ENCODE measurements at places on chromosomes 1 and 21. TPM values are rescaled to one million over a fixed set of nuclear protein-coding genes. Genes with fewer than 3 reads are reported as not detected.
A peak's percentile ranks its signal among the peaks of the same experiment; 100 is the strongest.

DNA sequence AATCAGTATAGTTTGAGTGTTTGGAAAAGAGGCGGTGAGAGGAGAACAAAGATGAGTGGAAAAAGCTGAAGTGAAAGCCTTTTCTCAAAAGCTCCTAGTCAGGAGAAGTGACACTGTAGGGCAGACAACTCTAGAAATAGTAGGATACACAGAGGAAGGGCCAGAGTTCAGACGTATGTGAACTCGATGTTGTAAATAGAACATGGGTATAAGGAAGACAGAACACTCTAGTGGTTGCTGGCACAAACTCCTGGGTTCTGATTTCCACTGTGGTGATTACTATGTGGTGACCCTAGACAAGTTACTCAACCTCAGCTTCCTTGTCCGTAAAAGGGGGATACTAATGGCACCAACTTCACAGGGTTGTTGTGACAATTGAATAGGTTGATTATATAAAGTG, 30.2 kb upstream of the MGST3 start:
- no peak for DNase-seq

DNA sequence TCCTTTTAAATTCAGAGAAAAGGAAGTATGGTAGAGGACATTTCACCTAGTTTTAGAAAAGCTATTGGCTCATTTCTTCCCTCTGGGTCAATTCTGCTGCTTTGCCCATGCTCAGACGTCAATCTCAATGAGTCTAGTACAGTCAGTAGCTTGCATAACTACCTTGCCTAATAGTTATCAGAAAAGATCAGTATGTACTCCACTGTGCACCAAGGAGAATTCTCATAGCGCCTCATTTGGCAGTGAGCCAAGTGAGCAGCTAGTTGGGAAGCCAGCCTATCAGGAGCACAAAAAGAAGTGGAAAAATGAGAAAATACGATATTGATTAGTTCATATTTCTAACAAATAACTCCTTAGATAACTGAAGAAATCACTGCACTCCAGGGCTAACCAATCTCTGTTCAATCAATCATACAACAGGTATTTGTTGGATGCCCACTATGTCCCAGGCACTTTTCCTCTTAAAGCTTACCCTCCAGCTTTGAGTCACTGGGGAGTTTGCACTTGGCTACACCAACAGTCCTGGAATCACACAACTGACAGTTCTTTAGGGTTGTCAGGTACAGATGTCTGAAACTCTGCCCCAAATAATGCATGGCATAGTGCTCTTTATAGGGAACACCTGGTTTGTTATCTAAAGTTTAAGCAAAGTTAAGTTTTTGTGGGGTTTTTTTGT, 50.2 kb downstream of the PRDX6 start:
- DNase-seq, result no peak

DNA sequence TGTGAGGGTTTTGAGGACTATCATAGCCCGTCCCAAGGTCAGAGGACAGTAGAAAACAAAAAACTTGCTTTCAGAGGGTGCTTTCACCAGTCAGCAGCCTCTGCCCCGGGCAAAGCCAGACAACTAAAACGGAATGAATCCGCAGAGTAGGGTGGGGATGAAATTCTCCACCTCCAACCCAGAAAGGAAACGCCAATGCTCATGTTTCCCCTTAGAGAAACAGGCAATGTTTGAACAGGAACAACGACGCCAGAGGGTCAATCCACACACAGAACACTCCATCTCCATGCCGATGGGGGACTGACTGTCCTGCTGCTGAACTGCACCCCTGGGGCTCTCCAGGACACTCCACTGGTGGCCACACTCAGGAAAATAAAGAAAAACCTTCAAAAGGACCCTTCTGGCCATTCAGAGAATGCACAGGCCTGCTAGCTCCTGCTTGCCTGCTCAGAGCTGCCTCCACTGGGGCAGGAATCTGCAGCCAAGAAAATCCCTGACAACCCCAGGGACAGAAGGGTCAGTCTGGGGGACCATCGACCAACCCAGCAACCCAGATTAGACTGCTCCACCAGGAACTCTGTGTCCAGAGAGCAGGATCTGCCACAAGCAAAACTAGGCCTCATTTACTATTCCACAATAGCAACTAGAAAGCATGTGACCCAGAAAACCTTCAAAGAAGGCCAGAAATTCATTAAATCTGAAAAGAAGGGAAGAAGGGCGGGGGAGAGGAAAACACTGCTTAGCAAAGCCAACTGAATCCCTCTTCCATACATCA, 116.0 kb downstream of the TOMM20 start:
- DNase-seq, result no peak

DNA sequence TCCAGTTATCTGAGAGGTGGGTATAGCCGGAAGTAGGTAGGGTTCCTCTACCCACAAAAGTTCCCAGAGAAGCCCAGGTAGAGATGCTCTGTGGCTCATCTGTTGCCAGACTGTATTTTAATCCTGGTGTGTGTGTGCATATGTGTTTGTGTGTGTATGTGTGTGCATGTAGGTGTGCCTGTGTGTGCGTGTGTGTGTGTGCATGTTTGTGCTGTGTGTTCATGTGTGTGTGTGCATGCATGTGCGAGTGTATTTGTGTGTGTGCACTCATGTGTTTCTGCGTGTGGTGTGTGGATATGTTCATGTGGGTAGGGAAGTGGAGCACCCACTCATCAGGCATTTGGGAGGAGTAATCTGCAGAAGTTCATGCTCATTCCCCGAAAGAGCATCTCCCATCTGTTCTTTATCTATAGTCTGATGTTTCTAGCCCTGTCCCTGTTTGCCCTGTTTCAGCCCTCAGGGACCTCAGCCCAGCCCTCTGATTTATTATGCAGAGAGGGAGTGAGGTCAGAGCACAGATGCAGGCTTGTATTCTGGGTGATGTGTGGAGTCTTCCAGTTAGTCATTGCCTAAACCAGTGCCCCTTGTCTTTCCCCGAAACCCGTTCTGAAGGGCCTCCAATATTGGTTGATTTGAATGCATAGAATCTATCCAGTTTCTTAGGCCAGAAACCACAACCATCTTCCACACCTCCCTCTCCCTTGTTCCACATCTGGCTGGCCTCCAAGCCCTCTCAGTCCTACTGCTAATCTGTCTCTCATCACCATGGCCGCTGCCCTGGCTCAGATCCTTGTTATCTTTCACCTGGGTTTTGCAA, 69.1 kb downstream of the DISC1 start:
- DNase-seq, result no peak

TNFRSF1B gene
- polyA plus RNA-seq, result 18.9 TPM

AADACL4 gene
- 0.13 TPM for polyA plus RNA-seq

GRCh38 chr1:36175137-36176095, 19.5 kb downstream of the MAP7D1 start:
- DNase-seq, result no peak

- no peak for DNase-seq
These were observed 179.1 kb downstream of the FOXD2 start for GRCh38 chr1:47616906-47617305.

DNA sequence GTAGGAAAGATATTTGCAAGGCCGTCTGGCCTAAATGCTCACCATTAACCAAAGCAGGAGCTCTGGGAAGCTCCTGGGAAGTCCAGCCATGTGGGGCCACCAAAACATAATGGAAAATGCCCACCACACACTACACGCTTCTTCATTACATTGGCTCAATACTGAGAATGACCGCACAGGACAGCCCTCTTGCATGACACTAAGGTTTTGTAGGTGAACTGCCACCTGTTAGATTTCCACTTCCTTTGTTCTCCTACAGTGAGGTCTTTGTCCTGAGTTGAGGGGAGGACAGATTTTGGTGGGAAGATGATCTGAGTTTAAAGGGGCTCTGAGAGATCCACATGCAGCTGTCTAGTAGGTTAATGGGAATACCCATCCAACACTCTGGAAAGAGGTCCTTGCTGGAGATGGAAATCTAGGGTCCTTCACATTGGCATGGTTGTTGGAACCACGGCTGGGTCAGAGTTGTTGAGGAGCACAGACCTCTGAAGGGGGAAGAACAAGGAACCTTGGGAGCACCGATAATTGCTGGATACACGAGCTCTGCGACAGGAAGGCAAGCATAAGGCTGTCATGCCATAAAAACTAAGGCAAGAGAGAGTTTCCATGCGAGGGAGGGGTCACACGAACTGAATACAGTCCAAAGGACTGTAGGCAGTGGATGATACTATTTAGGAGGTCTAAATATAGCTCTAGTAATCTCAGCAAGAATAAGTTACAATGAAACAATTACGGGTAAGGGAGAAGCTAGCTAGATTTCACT, 105.5 kb upstream of the IRF2BP2 start:
- DNase-seq, result no peak

DNA sequence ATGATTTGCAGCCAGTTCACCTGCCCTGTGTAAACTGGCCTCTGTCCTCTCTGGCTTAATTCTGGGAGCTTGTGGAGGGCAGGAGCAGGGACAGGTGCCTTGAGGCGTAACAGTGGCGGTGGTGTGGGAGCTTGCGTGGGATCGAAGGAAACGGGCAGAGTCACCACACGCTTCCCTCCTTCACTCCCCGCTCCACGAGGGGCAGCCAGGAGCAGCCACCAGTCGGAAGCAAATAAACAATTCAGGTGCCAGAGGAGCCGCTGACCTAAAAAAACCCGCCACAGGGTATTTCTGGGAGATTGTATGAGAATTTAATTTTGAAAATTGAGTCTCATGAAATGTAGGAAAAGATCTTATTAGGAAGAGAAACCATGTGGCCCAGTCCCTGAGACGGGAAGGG, 26.0 kb downstream of the FAAP20 start:
- DNase-seq, result no peak

GUCA2A gene
- not detected for polyA plus RNA-seq

CLDN17 gene
- not detected for polyA plus RNA-seq

TFAP2E gene
- polyA plus RNA-seq, result 0.96 TPM

VSIG8 gene
- not detected for polyA plus RNA-seq

DNA sequence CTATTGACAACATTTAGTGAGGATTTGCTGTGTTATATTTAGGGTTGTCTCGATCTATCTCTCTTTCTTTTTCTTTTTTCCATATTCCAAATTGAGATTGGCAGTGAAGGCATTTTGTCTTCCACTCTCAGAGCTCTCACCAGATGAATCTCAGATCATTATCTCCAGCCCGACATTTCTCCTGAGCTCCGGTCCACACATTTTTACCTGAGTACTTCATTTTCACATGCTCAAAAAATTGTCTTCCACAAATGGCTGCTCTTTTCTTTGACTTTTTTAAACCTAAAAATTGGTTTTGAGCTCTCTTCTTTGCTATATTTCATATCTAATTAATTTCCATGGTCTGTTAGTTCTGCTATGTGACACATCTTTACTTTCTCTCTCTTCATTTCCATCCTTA, 56.9 kb upstream of the ASB17 start:
- no peak for DNase-seq

DNA sequence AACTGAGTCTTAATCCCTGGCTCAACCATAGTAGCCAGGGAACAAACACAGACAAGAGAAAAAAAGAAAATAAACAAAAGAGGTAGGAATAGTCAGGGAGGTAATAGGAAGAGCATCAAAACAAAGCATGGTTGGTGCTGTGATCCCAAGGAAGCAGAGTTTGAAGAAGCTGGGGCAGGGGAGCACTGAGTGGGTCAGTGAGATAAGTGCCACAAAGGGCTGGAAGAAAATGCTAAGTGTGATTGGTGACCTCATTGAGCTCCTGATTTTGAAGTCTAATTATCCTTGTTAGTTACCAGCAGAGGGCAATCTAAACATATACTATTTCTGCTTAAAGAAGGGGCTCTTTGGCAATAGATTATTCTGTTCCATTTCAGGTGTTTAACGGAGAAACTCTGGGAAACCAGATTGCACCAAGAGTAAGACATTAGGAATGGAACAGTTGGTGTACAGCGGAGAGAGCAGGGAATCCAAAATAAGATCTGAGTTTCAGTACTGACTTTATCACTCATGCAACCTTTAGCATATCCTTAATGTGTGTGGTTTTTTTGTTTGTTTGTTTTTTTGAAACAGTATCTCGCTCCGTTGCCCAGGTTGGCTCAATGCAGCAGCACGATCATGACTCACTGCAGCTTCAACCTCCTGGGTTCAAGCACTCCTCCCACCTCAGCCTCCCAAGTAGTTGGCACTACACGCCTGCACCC, 30.7 kb upstream of the KIAA1614 start:
- peak; percentile 26 for DNase-seq

CMPK1 gene
- polyA plus RNA-seq, result 69.0 TPM
